ENCODE measurements at places on chromosomes 12 and 14.

GRCh38 chr14:101715210-101716076, 46.1 kb upstream of the PPP2R5C start:
- DNase-seq, result no peak

- DNase-seq, result peak; percentile 36
These were observed 59.6 kb downstream of the ZFP36L1 start for GRCh38 chr14:68733086-68733914.

DNA sequence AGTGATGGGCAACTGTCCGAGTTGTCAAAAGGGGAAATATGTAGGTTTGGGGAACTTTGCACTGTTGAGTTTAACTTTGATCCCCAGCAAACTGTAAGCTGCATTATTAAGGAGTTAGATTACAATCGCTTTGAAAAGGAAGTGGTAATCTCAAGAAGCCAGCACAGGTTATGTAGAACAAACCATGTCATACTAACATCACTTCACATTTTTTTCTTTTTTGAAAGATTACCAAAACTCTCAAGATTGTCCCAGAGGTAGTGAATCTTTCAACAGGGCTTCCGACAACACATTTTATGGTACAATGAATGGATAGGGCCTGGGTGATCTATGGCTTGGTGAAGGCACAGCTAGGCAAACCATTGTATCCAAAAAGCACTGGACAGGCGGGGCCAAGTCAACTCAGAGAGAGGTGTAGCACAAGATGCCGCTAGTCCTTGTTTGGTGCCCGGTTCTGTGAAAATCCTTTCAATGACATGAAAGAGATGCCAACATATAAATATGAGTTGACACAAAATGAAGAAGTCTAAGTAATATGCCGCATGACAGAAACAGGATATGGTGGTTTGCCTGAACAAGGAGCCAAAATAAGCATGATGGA, 24.3 kb upstream of the PARP11 start:
- DNase-seq, result peak; percentile 62

DNA sequence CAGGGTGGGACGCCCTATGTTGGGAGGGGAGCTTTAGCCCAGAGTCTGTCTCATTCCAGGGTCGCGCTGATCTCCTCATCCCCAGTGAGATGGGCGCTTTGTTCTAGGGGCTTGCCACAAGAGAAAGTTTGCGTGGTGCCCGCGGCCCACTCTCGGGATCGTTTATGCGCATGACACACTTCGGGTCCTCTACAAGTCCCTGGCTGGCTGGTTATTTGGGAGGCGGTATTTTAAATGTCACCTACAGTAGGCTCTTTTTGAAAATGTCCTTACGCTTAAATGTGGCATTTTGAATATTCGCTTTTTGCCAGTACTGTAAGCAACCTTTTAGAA, 541 bp downstream of the GOLT1B start:
- peak; percentile 32 for DNase-seq

- no peak for DNase-seq
These were observed 9.6 kb upstream of the ENDOU start for GRCh38 chr12:47734725-47735480.

- DNase-seq, result no peak
These were observed 51.3 kb downstream of the ZNF664 start for GRCh38 chr12:124024263-124024678.

- DNase-seq, result no peak
These were observed 119.9 kb upstream of the OVCH1 start for GRCh38 chr12:29617407-29617803.

GRCh38 chr12:726281-727140, 25.9 kb upstream of the WNK1 start:
- DNase-seq, result peak; percentile 37

- no peak for DNase-seq
These were observed 61.2 kb upstream of the FAM222A start for GRCh38 chr12:109652233-109652976.

- no peak for DNase-seq
These were observed 319 bp downstream of the GALNT6 start for GRCh38 chr12:51390891-51391282.

GRCh38 chr12:43805860-43806736, at the start of gene TWF1:
TWF1 (minus strand) TSS chr12:43806317; CDS start chr12:43806245, 72 bp downstream.
- DNase-seq, result peak; percentile 75

GRCh38 chr12:1502831-1503230, 91.5 kb downstream of the FBXL14 start:
- DNase-seq, result no peak

DNA sequence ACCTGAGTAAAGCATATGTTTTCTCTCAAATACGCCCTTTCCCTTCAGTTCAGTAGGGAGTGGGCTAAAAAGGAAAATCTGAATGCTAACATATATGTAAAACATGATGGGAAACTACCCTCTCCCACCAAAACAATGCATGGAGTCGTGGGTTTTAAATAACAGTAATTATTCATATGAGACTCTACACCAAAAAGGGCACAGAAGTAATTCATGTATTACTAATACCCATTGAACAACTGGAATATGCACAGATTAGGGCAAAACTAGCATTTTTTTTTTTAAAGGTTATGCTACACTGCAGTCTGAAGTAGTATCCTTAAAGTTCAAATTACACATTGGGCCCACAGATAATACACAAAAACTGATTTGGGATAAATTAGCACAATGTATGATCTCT, 8.1 kb upstream of the ARID2 start:
- no peak for DNase-seq

DNA sequence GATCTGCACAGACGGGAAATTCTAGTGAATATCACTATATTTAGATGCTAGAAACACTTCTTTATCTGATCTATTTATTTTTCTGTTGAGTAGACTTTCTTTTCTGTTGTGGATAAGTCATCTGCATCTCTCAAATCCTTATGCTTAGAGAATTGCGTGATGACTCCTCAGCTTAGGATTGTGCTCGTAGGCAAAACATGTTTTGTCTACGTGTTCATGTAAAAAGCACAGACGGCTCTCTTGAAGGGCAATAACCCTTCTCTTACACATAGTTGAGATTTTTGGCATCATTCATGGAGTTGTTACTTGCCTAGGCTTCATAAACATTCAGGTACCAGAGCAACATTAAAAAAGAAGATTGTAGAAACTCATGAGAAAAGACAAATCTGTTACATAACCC, 18.6 kb downstream of the PPFIBP1 start:
- no peak for DNase-seq

DNA sequence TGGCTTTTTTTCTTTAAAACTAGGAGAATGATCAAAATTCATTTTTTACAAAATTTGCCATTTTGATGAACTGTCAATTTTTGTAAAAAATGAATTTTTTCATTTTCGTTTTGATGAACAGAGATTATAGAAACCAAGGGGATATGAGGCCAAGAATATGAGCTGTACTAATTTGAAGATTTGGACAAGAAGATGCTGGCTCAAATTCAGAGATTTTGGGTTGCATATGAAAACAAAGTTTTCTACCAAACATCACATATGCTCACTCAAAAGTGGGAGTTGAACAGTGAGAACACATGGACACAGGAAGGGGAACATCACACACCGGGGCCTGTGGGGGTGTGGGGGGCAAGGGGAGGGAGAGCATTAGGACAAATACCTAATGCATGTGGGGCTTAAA, 230.7 kb downstream of the SNAPC1 start:
- no peak for DNase-seq

DNA sequence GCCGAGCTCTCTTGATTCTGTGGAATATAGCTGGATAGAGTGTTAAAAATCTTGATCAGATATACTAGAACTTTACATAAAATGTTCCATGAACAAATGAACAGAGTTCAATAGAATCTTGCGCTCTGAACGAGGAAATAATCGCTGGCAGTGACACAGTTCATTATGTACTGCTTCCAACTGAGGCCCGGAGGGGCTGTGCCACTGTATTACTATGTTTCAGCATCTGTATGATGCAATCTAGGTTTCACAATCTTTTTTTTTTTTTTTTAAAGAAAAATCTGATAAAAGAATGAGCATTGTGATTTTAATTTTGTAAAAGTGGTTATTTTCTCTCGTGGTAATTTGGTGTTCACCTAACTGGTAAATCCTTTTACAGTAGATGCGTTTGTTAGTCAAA, 77.2 kb downstream of the FERMT2 start:
- DNase-seq, result no peak

DNA sequence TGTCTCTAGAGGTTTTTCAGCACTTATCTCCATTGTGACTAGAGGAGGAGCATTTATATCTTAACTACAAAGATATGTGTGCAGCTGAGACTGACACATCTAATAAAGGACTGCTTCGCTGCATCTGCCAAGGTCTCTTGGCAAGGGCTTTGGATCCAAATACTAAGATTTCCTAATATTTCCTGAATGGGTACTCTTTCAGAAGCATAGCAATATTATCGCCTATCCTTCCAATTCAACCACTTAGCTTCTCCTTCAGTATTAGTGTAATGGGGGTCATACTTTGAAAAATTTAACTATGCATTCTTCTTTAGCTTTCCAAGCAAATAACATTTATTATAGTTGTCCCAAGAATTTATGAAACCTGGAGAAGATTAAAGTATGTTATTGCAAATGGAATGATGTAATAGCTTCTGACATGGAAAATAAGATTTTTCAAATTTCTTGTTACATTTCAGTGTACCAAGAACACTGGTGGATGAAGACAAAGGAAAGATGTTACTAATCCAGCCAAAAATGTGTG, 243.0 kb upstream of the PDE3A start:
- no peak for DNase-seq

DNA sequence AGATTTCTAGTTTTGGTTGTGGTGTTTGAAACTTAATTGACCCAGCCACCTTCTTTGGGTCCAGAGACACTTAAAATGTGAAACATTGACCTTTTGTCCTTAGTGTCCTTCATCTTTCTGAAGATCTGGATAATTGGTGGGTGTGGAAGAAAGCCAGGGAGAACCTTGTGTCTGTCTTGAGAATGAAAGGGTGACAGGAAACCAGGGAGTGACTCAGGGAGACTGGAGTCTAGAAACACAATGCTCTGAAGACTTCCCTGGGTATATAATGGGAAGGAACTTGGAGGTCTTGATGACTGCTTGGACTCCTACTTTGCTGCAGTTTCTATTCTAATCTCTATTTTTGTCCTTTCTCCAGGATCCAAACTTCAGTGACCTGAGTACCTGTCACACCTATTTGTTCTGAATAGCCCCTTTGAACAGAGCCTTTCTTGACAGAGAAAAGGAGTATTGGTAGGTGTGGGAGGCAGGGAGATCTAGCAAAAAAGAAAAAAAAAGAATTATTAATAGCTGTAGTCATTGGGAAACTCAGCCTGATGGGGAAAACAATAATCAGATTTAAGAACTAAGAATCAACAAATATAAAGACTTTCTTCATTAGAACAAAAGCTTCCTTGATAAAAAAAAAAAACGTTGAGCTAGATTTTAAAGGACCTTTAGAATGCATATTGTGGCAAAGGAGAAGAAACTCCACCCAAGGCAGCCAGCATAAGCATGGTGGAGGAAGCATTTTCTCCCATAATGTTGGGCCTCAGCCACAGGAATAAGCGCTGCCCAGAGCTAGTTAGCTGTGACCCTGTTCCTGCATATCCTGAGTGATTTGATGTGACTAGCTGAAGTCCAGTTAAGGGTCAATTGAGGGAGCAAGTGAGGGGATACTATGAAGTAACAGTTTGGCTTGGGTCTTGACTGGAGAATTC, 77.9 kb upstream of the HOXC13 start:
- no peak for DNase-seq

GRCh38 chr12:81610955-81611889, 147.9 kb downstream of the PPFIA2 start:
- no peak for DNase-seq

GRCh38 chr12:59115526-59115925, 195.2 kb upstream of the LRIG3 start:
- no peak for DNase-seq

DNA sequence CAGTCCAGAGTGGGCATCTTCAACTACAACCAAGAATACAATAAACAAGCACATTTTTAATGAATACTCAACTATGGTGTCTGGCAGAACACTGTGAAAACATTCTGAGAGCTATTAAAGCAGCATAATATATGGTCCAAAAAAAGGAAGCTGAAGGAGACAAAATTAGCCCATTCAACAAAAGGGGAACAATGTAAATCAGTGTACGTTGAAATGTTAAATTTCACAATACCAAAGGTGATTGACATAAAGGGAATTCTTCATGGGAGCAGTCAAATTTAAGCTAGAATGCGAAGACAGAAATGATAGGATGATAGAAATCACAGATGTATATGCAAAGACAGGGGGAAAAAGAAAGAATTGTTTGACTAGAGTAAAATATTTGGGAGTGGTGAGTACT, 41.3 kb upstream of the SYCP3 start:
- DNase-seq, result no peak

DNA sequence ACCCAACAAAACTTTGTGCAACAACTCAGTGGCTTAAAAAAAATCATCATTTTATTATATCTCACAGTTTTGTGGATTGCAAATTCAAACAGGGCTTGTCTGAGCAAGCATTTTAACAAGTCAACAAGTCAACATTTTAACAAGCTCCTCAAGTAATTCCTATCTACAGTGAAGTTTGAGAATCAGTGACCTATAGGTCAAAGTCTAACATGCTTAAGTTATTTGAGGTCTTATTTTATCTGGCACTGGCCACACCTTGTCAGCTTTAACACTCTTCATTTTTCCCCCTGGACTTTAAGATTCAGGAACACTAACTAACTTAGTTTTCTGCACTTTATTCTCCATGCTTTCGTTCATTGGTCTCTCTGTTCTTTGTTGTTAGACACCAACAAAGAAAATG, 71.2 kb upstream of the PELI2 start:
- no peak for DNase-seq

DNA sequence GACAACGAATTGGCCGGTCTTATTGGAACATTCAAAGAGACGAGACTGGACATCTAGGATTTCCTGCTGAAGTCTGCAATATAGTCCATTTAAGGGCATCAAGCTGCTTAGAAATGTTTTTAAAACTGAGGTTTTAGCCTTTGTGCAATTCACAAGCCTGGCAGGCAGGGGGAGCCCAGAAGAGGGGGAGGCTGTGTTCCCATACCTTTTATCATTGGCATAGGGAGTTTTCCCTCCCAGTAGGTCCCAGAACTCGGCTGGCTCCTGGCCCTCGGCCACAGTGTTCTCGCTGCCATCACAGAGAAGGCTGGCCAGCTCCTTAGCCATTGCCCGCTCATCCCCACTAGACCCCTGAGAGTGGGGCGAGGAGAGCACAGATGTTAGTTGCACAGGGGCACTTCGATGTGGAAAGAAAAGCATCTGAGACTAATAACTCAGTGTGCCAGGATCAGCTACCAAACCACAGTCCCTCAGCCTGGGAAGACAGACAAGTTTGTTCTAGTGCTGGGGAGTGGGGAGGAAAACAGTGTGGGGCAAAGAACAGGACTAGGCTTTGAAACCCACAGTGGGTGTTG, 15.1 kb downstream of the AVIL start:
- peak; percentile 31 for DNase-seq

- no peak for DNase-seq
These were observed 135.0 kb downstream of the FOXG1 start for GRCh38 chr14:28901631-28902030.

DNA sequence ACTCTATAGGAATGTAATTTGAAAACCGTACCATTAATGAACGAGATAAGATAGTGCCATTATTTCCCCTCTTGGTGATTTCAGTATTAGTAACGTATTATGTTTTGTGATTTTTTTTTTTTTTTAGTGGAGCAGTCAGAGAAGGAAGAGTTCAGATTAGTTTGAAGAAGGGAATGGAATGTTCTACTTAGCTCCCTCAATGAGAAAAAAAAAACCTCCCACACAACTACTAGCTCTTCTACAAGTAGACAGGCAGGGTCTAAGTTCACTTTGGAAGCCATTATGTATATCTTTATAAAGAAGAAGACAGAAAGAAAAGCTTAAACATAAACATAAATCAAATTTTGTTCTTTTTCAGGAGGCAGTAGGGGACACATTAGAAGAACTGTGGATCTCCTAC, 27.3 kb downstream of the PNMA1 start:
- DNase-seq, result no peak

GRCh38 chr12:48334808-48335207, 15.9 kb downstream of the ZNF641 start:
- DNase-seq, result no peak

Data from CD4-positive, alpha-beta T cell treated with Interleukin-4 for 4 hours (primary cell).